ENCODE measurements at places on chromosomes 4 and X.

DNA sequence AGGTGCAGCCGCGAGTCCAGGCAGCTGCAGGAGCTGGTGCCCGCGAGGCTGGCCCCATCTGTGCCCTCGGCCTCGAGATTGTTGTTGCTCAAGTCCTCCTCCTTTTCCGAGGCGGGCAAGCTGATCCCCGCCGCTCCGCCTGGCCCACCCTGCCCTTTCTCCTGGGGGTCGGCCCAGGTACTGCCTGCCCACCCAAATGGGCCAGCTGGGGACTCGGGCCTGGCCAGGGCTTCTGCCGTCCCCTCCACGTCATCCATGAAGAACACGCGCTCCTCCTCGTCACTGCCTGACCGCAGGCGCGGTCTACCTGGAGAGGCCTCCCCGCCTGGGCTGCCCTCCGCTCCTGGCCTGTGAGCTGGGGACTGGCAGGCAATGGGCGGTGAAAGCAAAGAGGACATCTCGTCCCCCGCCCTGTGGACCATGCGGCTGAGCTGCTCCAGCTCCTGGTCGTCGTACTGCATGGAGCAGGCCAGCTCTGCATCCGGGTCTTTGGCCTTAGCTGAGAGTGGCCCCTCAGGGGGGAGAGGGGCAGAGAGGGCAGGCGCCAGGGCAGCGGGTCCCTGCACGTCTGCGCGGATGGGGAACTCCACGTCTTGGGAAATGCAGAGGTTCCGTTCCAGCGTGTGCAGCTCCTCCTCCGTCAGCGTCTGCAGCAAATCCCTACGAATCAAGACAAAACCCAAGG is 43.1 kb upstream of the MXD4 start:
- DNase-seq, result no peak

DNA sequence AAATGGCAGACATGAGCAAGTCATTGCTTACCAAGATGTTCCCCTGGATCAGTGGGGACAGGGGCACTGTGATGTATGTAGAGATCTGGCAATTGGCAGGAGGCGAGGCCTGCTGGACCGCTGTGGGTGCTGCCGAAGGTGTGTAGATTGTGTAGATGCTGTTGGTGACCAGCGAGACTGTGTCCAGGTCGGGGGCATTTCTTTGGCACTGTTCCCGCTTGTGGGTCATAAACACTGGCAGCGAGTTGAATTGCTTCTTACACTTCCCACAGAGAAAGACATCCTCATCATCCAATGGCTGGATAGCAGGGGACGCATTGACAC is 52.7 kb downstream of the CFAP299 start:
- no peak for DNase-seq

GRCh38 chrX:133892337-133892736 is 93.1 kb downstream of the GPC3 start:
- no peak for DNase-seq

DNA sequence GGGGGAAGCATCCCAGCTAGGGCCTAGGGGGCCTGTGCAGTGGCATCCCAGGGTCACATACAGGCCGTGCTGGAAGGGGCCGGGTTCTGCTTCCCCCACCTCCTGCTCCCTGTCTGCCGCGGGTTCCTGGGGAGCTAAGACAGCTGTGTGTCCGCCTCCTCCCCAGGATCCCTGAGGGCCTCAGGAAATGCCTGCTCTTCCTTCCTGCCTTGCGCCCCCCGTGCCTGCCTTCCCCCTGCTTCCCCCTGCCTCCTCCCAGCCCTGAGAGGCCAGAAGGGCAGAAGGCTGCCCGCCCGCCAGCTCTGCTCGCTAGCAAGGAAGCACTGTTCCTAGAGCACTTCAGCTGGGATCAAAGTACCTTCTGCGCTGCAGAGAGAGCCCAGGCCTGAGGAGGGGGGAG is 2.9 kb upstream of the BGN start:
- DNase-seq, result no peak

DNA sequence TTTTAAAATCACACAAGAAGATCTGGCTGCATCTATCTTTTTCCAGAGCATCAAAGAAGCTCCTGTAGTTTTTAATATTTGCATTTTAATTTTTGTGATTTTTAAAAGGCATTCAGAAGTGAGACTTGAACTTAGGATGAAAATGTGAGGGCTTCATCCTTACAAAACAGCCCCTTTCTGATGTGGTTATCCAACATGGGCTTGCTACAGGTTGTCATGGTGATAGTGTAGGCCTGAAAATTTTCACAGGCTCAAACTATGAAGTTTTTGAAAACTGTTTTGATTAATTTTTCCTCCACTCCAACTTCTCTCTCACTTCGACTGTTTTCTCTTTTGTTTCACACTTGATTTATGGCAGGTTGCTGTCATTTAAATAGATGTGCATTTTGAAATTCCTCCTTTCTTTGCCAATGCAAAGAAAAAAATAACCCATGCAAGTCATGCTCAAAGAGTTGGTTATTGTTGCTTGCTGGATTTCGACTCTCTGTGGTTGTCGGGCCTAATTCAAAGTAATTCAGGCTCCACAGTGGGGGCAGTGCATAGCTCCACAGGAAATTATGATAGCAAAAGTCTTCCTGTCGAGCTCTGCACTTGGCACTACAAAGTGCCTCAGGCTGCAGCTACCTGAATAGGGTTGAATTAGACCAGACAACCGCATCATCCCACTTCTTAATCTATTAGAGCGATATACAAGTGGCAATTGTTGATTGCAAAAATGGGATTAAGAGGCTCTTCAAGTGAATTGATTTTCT is 201.0 kb upstream of the GPR101 start:
- no peak for DNase-seq

DNA sequence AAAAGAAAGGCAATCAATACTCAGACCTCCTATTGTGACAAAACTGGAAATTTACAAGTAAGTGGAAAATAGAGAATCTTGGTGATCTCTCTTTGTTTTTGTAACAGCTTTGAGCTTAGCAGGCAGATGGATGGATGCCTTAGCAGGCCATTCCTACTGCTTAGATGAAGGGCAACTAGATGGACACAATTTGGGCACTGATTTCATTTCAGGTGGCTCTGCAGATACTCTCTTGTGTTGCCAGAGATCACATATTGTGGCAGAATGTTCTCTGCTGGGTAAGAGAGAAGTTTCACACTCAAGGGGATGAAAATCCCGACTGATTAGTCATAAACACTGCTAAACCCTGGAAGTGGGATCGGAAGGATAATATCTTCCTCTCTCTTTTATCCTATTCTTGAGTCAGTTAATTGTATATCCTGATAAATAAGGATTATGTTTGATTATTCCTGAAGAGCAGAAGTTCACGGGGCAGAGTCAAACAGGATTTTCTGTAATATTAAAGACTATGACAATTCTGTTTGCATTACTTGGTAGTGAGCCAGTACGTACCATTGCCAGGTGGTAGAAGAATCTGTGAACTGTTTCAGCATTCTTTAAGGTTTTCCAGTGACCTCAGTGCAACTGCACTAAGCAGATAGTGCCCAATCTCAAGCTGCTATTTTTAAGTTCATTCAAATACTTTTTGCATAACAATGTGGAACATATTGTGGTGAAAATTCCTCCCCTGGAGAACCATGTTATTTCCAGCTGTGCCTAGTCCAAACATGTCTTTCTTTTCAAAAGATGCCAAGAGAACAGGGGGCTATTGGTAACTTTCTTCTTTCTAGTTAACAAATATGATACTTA is 974.3 kb downstream of the FSTL5 start:
- DNase-seq, result no peak

DNA sequence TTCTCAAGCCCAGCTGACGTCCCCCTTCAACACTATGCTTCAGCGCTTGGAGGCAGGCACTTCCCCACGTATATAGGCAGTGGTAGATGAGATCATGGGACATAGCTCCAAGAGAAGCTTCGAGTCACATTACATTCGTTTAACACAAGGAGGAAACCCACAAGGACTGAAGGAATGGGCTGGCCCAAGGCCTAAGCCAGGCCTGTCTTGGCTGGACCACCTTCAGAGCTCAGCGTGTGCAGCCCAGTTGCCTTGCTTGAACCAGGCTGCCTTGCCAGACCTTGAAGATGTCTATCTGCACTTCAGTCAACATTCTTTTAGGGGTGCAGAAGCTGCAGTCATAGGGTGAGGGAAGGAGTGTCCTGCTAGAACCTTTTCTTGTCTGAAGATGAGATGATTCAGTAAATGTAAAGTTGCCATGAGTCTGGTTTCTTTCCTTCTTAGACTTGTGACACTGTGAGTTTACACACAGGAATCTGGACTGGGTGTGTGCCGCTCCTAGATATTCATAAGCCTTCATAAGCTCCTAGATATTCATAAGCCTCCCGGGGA is 144.1 kb upstream of the RBPJ start:
- DNase-seq, result no peak

- DNase-seq, result no peak
Measured at GRCh38 chr4:36304138-36304681, 22.8 kb downstream of the DTHD1 start.

GRCh38 chrX:8305350-8305749 is 134.3 kb upstream of the VCX2 start:
- no peak for DNase-seq

Data from activated CD8-positive, alpha-beta memory T cell treated with anti-CD3 and anti-CD28 coated beads, Interleukin-2, amount 50 U/mL, for 4 hours (primary cell).